Cardiac fibroblast (primary cell): ENCODE measurements at places on chromosomes 16 and 17.

DNA sequence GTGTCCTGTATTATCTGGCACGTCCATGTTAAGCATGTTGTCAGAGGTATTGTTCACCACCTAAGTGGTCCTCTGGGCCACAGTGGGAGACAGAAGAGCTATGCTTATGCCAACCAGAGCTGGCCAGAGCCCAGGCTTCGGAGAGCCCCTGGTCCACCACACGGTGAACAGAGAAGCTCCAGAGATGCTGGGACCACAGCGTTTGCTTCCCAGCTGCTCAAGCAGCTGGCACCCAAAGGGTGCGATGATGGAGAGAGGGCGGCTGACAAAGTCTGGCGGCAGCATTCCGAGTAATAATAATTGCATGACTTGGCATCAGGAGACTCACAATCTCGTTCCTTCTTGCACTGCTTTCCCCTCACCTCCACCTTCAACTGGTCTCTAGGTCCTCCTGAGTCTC lies 35.8 kb upstream of the RCVRN start:
- DNase-seq = no peak

DNA sequence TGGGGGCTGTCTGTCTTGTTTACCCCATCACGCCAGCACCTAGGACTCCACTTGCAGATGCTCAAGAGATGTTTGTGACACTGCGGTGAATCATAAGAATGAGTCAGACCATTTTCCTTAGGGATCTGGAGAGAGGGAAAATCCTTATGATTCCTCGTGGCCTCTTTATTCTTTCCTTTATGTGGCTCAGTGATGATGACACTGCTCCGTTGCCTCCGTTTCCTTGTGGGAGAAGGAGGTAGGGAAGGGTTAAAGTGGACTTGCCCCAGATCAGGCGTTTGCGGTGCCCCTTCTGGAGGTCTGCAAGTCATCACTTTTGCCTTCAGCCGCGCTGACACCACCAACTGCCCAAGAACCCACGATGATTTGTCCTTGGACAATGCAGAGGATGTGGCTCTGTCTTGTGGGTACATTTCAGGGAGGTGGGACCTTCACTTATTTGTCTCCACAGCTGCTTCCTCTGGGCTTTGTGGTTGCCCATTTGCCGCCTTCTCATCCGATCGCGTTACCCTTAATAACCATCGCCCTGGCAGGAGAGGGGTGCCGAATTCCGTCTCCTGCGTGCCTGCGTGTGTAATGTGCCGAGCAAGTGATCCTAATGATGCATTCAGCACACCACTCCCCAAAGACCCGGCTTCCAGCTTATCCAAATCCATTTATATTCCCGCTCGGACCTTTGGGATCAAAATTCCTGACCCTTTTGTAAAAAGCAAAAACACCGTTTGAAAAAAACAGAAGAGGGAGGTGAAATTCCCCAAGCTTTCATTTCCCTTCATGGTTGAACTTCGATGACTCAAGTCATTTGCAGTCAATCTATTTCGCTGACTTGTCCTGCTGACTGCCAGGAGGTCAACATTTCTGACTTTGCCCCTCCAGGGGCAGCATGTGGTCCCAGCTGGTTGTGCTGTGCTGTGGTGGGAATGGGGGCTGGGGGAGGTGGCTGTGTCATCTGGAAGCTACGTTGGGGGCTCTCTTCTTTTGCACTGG lies 87.2 kb upstream of the IRX3 start:
- peak; percentile 87 for DNase-seq

- no peak for DNase-seq
Measured at GRCh38 chr16:14438256-14438655, 191.8 kb downstream of the PARN start.

DNA sequence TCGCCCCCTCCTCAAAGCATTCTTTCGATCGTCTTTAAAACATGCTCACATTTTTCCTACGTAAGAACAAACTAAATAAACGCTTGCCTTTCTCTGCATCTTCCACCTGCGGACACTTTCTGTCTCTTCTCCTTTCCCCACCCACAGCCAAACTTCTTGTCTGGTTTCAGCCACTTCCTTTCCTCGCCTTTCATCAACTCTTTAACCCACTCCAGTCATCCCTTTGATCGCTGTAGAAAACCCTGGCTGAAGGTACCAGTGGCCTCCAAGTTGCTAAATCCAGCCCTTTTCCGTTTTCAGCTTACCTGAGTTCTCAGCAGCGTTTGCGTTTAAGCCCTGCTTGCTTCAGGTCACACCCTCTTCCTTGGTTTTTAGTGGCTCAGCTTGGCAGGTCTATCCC lies 483 bp downstream of the RPA1 start:
- DNase-seq = peak; percentile 5

DNA sequence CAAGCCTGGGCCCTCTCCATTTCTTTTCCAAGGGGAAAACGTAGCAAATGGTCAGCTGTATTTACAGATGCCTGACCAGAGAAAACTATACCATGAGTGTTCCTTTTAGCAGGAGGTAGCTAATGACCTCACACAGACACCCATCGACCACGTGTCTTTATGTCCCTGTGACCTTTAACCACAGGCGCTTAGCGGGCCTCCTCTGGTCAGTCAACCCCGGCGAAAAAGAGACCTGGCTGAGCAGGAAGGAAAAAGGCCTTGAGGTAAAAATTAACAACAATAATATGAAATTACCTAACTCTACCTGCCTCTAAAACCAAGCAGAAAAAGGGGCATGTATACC lies 9.1 kb downstream of the NUDT16L1 start:
- DNase-seq = no peak

DNA sequence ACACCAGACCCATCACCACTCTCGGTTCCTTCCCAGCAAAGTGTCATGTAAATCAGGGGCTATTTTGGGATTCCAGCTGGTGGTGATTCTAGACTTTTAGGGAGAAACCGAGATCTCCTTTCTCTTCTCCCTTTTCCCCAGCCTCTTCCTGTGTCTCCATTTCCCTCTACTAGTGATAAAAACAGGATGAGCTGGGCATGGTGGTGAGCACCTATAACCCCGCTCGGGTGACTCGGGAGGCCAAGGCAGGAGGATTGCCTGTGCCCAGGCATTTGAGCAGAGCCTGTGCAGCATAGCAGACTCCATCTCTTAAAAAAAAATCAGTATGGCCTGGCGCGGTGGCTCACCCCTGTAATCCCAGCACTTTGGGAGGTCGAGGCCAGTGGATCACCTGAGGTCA lies 6.1 kb downstream of the TBX21 start:
- DNase-seq = no peak

- peak; percentile 79 for DNase-seq
Measured at GRCh38 chr17:82598256-82599119, 49.8 kb downstream of the WDR45B start.

- DNase-seq = no peak
Measured at GRCh38 chr17:40366076-40366860, 1.7 kb upstream of the GJD3 start.

DNA sequence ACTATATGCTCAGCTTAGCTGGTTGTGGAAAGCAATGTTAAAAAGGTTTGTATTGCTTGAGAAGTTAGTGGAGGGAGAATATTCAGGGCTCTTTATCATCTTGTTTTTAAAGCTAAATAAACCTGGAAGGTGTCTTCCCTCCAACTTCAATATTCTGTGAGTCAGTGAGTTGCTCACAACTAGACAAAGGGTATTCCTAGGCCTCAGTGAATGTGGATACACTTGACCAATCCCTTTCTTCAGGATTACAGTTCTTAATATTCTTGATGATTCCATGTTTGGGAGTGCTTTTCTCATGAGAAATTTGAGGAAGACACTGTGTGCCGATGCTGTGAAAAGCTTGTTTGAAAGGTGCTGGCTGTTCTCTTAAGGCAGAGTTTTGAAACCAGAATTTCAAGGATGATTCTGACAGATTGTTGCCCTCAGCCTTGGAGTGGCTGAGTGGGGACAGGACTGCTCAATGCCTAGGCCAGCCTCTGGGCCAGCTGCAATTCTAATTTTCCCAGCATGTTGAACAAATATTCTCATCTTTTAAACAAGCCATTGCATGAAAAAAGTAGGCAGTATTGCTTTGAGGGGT lies 30.1 kb downstream of the MAP2K4 start:
- no peak for DNase-seq

GRCh38 chr17:44960691-44961090 lies 7.4 kb downstream of the C1QL1 start:
- no peak for DNase-seq

DNA sequence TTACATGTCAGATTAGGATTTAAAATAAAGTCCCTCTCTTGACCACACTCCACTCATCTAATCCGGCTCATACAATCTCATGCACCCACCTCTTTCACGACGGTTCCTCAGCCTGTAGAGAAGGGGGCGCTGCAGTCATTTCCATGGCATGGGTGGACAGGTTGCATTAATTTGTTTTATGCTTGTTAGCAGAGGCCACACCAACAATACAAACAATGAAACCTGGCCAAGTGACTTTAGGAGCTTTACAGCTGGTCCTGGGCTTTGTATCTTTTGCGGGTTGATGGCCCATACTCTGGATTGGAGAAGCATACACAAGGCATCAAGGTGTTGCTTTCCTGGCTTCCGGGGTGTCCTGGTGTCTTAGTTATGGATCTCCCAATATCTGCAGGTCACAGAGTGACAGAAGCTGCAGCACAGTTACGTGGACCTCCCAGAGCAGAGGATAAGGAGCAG lies 9.7 kb upstream of the SNF8 start:
- DNase-seq = peak; percentile 80

GRCh38 chr17:79045842-79046196 lies 21.9 kb downstream of the C1QTNF1 start:
- DNase-seq = peak; percentile 84

GRCh38 chr17:45405250-45406086 lies 27.2 kb downstream of the ARHGAP27 start:
- DNase-seq = no peak

DNA sequence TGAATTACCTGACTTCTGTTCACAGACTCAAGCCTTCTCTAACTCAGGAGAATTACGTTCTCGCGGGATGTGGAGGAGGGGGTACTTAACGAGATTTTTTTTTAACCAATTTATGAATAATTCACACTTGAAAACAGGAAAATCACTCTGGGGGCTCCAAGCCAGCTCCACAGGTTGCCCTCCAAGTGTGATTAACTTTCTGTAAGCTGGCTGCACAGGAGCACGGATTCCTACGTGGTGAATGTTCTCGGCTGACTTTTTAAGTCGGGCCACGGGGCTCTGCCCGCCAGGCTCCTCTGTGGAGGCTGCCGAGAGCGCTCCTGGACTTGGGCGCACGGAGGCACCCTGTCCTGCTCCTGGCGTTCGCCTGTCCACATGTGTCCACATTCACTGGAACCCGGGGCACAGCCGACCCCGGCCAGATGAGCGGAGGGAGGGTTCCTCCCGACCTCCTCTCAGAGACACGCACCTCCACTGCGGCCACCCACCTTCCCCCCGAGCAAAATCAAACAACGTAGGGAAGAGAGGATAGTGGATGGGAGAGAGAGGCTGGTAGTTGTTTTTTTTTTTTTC lies 147.1 kb upstream of the CHMP6 start:
- DNase-seq = no peak

GRCh38 chr16:77386831-77387814 lies 47.7 kb downstream of the ADAMTS18 start:
- DNase-seq = no peak

DNA sequence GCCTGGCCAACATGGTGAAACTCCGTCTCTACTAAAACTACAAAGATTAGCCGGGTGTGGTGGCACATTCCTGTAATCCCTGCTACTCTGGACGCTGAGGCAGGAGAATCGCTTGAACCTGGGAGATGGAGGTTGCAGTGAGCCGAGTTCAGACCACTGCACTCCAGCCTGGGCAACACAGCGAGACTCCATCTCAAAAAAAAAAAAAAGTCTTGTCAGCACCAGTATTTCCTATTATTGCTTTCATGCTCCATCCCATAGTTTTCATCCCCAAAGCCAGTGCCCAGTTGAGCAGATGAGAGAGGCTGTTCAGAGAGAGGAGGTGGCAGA lies 58.4 kb downstream of the WDR45B start:
- no peak for DNase-seq

DNA sequence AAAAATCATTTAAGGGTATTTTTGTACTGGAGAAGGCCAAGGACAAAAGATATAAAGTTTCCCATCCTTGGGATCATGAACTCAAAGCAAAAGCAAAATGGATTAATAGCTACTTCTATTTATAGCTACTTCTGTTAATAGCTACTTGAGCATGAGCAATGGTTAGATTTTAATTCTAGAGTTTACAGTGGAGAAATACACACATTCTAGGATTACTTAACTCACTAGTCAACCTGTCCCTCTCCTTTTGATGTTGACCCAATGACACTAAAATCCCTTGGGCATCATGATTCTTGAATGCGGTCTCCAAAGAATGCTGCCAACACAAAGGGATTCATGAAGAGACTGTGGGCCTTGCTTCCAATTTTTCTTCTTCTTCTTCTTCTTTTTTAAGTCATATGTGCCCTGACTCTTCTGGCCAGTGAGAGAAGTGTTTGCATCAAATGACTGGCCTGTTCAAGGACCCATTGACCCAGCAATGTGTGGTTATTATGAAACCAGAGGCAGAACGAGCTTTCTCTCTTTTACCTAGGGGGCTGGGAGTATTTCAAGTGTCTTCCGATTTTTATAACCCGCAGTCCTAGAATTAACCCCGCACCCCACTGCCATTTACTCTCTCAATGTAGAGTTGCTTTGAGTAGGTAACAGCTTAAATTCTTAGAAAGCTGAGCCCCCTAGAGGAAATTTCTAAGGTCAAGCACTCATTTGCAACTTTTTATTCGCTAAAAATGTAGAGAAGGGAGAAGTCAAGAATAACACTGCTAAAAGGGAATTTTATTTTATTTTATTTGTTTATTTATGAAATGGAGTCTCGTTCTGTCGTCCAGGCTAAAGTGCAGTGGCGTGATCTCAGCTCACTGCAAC lies 34.6 kb downstream of the OTOA start:
- DNase-seq = no peak

DNA sequence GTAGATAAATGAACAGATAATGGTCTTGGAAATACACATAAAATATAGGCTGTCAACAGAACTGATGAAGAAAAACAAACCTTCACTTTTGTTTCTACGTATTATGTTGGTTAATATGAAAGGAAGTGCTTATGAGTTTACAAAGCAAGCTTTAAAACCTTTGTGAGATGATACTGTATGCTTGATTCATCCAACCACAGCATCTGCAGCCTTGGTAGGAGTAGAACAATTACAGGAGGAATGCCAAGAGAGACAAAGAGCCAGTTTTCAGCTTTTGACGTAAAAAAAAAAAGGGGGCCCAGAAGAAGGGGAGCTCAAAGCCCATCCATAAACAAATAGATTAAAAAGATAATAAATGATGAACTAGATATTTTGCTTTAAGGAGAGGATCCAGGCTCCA lies 13.3 kb downstream of the FAM20A start:
- DNase-seq = peak; percentile 66

DNA sequence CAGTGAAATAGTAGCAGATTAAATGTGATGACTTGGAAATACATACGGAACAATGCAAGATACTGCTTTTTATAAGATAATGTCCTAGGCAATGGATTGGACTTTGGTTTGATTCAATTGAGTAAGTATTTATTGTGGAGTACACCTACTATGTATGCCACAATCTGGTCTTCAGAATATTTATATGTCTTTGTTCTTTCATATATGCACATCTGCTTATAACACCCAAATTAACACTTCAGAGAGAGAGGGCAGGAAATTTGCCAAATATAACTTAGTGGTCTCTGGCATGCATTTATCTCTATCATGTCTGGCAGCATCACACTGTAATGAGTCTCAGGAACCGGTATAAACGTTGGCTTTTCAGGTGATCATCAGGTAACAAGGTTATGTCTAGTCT lies 16.9 kb downstream of the RPGRIP1L start:
- DNase-seq = no peak

- peak; percentile 95 for DNase-seq
Measured at GRCh38 chr17:77279448-77280303, 138.9 kb downstream of the SEC14L1 start.
